ENCODE measurements at places on chromosomes 11 and 22. TPM values are rescaled to one million over a fixed set of nuclear protein-coding genes. Genes with fewer than 3 reads are reported as not detected.

DNA sequence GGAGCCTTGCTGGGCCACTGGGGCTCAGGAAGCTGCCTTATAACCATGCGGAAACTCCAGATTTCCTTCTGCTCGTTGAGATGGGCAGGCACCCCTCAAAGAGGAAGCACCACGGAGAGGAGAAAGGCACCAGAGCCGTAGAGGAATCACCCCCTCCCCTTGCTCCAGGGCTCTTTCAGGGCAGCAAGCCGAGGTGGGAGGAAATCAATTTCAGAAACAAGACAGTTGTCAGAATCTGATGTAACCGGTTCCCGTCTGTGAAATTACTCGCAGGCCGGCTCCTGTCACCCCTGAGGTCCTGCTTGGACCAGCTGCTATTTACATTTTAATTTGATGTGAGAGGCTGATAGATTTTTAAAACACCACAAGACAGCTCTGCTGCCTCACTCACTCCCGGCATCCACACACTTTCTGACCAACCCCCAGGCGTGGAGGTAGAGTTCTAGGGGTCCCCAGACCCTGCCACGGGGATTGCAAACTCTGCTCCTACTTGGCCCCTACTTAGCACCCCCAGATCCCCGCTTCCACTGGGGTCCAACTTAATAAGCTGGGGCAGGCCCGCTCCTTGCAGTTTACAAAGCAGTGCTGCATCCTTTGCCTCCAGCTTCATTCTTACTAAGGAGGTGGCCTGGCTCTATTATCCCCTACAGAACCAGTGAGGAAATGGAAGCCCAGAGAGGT is 162.5 kb downstream of the CEP164 start:
- DNase-seq: peak; percentile 17

DNA sequence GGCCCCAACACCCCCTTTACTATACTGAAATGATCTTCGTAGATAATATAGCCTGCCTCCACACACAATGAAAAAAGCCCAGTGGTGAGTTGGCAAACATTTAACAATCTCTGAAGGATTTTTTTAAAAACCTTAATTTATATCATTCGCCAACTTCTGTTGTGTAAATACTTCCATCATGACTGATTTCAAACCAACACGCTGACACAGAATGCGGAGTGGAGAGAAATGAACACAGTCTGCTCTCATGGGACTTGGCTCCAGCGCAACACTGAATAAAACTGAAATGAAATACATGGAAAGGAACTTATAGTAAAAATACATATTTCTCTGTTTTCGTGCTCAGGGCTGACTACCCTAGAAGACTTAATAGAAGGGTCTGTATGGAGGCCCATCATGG is 61.3 kb upstream of the WNT11 start:
- DNase-seq: no peak

- DNase-seq: no peak
Observed at GRCh38 chr11:1880746-1881441, 10.8 kb downstream of the PRR33 start.

TMEM218 gene
- total RNA-seq: 4.9 TPM

LGALS12 gene
- total RNA-seq: 0.16 TPM

KCNK4 gene
- not detected for total RNA-seq

DDB1 gene
- total RNA-seq: 187 TPM

KCNJ5 gene
- total RNA-seq: 0.24 TPM

GRCh38 chr11:76566811-76567210 is 103.7 kb downstream of the LRRC32 start:
- no peak for DNase-seq

CCDC73 gene
- not detected for total RNA-seq

DNA sequence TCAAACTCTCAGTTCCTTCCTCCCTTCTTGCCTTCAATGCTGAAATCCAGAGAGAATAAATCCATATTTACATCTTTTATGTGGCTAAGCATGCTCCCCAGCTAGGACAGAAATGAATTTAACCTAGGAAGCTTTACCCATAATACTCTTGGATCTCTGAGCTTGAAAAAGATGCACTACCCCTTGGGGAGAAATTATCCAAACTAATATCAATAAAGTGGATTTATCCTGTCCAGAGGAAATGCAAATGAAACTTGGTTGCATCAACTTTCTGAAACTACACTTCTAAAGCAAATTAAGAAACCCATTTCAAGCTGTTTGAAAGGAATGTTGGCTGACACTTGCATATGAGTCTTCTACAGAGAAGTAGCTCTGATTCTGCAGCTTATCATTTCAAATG is 347.9 kb downstream of the TTC28 start:
- no peak for DNase-seq

POU2AF2 gene
- total RNA-seq: 0.30 TPM

DNA sequence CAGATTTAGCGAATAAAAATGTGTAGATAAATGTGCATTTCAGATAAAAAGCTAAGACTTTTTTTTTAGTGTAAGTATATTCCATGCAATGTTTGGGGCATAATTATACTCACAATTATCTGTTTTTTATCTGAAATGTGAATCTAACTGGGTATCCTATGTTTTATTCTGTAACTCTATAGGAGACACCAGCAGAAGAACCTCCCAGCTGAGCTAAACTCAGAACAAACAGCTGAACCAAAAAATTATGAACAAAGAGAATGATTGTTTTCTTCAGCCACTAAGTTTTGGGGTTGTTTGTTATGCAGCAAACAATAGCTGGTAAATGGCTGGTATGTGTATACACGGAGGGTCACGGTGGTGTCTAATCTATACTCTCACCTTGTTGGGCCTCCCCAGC is 42.9 kb downstream of the FBXO7 start:
- no peak for DNase-seq

- no peak for DNase-seq
Observed at GRCh38 chr22:19579115-19579811, 55.1 kb upstream of the CLDN5 start.

CD44 gene
- 27.6 TPM for total RNA-seq

- no peak for DNase-seq
Observed at GRCh38 chr22:49717322-49717919, 110.3 kb downstream of the BRD1 start.

DNA sequence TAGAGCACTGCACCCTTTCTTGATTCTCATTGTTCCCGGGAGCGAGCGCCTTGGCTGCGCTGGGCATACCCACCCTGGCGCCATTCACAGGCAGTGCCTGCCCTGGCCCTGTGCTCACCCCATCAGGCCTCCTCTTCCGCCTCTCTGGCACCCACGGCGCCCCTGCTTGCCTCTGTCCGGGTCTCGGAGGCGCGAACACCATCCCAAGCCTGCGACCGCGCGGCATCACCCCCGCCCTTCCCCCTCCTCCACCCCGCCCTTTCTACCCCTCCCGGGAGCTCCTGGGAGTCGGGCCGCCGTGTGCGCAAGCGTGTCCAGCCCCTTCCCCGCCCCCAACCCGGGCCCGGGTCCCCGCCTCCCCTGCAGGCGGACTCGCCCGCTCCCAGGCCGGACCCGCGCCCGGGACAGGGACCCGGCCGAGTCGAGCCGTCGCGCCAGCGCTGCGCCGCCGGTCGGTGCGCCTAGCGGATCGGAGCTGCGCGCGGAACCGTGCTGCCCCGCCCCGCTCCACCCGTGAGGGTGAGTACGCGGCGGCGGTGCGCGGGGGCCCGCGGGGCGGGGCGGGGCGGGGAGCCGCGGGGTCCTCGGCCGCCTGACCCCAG is at the start of gene ST3GAL4:
Gene ST3GAL4 (plus strand): TSS at position 363 of the 602 bp plus-strand sequence. CDS start 50,470 bp downstream, outside the sequence.
- DNase-seq: peak; percentile 77

KRTAP5-10 gene
- total RNA-seq: not detected

OMP gene
- total RNA-seq: not detected

DNA sequence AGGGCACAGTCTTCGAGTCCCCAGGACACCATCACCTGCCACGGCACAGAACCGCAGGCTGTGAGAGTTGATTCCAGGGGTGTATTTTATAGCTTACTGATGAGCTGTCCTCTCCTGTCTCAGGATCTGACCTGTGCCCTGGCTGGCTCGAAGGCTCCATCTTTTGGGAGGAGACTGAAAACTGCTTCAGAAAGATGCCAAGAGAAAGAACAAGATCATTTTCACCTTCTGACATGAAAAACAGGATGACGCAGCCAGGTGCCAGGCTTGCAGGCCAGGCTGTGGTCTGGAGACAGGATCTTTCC is 2.2 kb downstream of the MRGPRD start:
- DNase-seq: no peak

GRCh38 chr11:71340086-71340606 is 87.8 kb upstream of the SHANK2 start:
- peak; percentile 28 for DNase-seq

CALCB gene
- total RNA-seq: 29.1 TPM

OR51B2 gene
- total RNA-seq: not detected

NDUFA6 gene
- 181 TPM for total RNA-seq

DNA sequence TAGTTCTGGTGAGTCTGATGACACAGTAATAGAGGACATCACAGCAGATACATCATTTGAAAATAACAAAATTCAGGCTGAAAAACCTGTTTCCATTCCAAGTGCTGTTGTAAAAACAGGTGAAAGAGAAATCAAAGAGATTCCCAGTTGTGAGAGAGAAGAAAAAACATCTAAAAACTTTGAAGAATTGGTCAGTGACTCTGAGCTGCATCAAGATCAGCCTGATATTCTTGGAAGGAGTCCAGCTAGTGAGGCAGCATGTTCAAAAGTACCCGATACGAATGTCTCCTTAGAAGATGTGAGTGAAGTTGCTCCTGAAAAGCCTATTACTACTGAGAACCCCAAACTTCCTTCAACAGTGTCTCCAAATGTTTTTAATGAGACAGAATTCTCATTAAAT is 38.7 kb downstream of the RTN3 start:
- no peak for DNase-seq

GRCh38 chr11:69307421-69307820 is 13.5 kb downstream of the MYEOV start:
- DNase-seq: no peak

GRCh38 chr11:73838443-73839122 is 38.1 kb downstream of the COA4 start:
- DNase-seq: no peak

GRCh38 chr11:33321422-33321821 is 64.2 kb downstream of the HIPK3 start:
- no peak for DNase-seq

- DNase-seq: no peak
Observed at GRCh38 chr11:62592146-62592815, 958 bp upstream of the TUT1 start.

- DNase-seq: no peak
Observed at GRCh38 chr11:133306019-133306418, 226.3 kb downstream of the OPCML start.

OR52N1 gene
- total RNA-seq: not detected

A4GALT gene
- total RNA-seq: 21.5 TPM

DNA sequence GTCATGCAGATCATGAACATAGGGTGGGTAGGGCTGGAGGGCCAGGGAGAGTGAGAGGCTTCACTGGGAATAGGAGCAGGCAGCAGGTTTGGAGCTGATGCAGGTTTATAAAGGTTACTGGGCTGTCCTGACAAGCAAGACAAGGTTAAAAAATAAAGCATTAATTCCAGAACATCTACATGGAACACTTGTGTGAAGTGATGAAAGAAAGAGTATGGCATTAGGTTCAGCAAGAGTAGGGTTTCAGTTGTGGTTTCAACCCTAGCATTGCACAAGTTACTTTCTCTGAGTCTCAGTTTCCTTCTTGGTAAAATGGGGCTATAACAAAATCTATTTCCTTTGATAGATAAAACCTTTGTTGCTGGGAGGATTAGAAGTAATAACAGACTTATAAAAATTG is 114.6 kb upstream of the SESN3 start:
- no peak for DNase-seq

GRCh38 chr11:92536883-92537282 is 312.3 kb downstream of the FAT3 start:
- no peak for DNase-seq

DNA sequence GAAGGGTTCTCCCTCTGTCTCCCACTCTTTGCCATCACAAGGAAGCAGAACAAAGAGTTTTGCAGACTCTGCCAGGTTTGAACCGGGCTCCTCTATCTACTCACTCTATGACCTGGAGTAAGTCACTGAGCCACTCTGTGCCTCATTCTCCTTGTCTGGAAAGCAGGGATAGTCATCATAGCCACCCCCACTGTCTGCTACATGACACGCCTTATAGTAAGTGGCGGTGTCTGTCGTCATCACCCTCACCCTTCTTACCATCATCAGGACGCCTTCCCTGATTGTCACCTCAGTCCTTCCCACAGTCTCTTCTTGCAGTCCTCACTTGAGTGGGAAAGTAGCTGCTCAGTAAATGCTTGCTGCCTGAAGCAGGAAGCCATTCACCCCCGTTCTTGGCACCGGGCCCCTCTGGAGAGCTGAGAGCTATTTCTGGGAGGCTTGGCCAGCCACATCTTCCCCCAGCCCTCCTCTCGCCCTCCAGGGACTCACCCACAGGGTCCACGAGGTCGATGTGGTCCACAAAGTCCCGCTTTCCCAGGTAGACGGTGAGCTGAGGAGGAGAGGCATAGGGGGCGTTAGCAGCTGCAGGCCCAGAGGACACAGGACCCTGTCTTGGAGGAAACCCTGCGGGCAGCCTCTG is 46.4 kb downstream of the TPBGL start:
- DNase-seq: peak; percentile 38

CDC45 gene
- total RNA-seq: 0.71 TPM

DNA sequence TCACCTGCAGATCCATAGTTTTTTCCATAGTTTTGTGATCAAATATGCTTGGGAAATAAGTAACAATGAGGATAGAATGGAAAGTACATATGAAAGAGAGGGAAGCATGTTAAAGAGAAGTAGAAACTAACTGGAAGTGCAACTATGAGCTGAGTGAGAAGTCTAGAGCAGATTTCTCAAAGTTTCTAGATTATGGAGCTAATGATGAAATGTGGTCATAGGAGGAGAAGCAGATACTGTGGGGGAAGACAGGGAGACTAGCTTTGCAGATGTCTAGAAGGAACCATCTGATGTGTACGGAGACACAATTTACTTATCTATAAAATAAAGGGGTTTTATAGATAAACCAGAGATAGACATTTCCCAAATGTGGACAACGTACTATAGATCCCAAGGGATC is 37.1 kb downstream of the RELT start:
- no peak for DNase-seq

All from psoas muscle (tissue), 8 donors.